ENCODE measurements at places on chromosomes 11 and 22.

DNA sequence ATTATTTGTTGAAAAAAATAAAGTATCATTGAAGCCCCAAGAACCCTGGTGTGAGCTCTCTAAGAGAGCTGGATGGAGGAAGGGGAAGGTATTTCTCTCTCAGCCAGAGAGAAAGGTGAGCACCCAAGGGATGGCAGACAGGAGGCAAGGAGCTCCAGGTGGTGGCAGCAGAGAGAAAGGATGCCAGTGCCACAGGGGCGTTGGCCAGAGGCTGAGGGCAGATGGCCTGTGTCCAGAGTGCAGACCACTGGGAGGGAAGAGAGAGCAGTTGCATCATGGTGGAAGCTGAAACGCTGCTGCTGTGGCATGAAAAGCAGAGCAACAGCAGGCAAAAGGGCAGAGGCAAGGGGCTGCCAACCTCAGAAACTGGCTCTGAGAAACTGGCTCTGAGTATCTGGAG, 8.5 kb downstream of the SPON1 start:
- no peak for DNase-seq

GRCh38 chr11:12111549-12112520, 1.4 kb downstream of the MICAL2 start:
- no peak for DNase-seq

GRCh38 chr11:27520226-27520625, 13.7 kb upstream of the LIN7C start:
- no peak for DNase-seq

DNA sequence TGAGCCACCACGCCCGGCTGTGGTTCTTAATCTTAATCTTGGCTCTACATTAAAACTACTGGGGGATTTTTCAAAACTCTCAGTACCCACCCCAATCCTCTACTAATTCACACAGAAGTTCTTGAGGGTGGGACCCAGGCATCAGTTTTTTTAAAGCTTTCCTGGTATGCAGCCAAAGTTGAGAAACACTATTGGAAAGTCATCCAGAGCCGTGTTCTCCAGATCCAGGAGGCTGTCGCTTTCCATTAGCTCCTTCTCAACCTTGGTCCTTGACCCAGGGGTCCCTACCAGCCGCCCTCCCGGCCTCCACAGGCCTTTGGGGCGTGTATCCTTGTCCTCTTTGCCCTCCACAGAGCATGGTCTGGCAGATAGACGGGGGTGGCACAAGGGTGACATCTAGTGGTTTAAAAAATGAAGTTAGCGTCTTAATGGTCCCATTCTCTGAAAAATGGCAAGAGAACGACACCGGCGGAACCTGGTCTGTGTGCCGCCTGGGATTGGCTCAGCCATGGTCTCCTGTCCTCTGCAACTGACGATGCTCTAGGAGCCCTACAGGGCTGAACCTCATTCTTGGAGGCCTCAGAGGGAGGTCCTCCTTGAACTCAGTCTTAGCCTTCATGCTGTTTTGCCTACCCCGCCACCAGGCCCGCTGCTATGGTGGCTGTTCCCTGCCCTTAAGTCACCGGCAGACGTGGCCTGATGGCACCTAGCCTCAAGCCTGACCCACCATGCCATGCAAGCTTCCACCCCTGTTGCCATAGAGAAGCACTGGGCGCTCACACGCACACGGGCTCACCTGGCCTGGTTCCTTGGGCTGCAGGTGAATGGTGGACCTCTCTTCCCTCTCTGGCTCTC, 152.0 kb upstream of the SYN3 start:
- DNase-seq = no peak

DNA sequence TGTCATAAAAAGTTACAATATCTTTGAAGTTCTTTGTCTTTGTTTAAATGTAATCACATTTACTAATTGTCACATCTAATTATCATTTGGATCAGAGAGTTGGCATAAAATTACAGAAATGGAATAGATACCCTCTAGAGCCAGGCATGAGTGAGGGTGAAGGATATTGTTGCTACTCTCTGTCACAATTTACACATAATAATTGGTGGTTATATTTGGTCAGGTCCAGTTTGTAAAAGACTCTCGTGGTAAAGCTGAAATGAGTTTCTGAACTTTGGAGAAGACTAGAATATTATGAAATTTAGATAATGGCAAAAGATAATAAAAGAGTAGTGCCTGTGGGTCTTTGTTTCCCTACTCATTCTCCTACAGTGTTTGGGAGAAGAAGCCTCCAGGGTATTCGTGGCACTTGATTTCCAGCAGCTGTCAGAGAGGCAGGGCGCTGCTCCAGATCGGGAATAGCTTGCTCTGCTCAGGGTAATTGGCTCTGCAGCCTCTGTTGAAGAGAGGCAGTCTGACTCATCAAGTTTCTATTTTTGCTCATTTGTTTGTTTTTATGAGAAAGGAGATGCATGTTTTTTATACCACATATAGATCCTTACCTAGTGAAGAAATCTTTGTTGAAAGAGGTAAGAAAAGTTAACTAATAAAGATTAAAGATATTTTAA, 349.9 kb downstream of the CNTN5 start:
- DNase-seq = no peak

- DNase-seq = no peak
Observed at GRCh38 chr11:67998150-67999045, 5.5 kb downstream of the UNC93B1 start.

DNA sequence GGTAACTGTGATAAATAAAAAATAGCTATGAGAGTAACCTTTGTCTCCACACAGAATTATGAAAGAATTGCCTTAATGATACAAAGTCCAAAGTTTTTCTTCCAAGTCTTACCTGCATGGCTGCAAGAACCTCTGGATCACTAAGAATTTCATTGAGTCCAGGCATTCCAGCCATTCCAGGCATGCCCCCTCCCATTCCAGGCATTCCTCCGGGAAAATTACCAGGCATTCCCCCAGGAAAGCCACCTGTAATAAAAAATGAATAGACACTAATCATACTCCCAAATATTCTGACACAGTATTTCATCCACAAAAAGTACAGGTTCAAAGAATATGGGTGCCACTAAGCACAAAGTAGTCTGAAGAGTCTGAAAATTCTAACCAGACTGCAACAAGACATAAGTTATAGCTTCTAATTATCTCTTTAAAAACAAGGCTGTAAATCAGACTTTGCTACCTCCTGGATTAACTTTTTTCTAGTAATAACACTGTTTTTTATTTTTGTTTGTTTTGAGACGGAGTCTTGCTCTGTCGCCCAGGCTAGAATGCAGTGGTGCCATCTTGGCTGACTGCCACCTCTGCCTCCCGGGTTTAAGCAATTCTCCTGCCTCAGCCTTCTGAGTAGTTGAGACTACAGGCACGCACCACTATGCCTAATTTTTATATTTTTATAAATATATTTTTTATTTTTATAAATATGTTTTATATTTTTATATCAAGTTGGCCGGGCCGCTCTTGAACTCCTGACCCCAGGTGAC, 8.0 kb upstream of the SLC25A17 start:
- DNase-seq = no peak

- no peak for DNase-seq
Observed at GRCh38 chr11:66892911-66893310, 36.0 kb downstream of the LRFN4 start.

DNA sequence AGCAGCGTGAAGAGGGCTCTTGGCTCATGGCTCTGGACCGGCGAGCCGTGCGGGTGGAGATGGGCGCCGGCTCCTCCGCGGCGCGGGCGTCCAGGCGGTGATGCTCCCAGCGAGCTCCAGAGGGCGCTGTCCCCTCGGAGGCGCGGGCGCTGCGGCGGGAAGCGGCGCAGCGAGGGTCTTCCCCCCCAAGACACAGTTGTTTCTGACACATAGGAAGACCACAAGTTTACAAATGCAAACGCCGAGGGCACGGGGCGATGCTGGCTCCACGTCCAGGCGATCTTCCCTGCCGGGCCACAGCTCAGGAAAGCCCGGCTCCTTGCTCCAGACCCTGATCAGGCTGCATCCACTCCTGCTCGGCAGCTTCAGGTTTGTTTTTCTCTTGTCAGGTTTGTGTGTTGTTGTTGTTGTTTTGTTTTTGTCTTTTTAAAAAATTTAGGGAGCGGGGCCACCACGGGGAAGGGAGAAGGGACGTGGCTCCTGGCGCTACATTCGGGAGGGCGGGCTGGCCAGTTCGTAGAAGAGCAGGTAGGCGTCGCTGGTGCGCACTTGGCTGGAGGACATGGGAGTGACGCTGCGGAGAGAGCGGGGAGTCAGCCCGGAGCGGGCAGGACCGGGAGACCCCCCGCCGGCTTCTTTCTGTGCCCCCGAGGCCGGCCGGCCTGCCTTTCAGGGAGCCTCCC, 10.0 kb upstream of the MFRP start:
- DNase-seq = peak; percentile 77

DNA sequence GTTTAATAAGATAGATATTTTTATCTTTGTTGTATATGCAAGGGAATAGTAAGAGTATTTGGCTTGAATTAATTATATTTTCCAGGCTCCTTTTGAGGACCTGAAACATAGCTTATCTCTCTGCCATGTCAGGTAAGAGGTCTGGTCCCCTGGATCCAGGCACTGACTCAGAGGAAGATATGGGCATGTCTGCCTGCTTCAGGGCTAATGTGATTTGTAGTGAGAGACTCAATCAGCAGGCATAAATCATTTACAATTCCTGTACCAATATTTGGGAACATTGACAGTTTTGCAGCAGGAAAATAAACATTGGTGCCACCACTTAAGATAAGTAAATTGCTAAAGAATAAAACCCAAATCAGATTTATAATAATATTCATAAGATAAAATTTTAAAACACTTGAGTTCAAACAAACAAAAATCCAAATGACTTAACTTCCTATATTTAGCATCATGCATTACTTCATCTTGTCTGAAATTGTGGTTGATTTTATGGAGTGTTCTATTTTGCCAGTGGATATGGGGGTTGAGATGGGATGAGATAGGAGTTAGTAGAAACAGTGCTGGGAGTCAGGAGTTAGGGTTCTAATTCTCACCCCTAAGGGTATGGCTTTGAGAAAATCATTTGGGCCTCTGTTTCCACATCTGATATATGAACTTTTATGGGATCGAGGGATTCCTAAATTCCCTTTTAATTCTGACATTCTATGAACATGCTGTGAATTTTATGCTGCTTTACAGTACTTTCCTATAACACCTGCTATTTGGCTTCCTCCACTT, 5.1 kb upstream of the CALCA start:
- no peak for DNase-seq

GRCh38 chr11:73040046-73040445, 102.1 kb downstream of the FCHSD2 start:
- DNase-seq = no peak

- no peak for DNase-seq
Observed at GRCh38 chr11:47437746-47438418, 11.1 kb downstream of the RAPSN start.

- DNase-seq = no peak
Observed at GRCh38 chr11:118014022-118014421, 27.8 kb downstream of the IL10RA start.

All from activated CD4-positive, CD25-positive, alpha-beta regulatory T cell treated with anti-CD3 and anti-CD28 coated beads, Interleukin-2, amount 50 U/mL, for 72 hours (primary cell).